ENCODE measurements at places on chromosomes 3 and 15. TPM values are rescaled to one million over a fixed set of nuclear protein-coding genes. Genes with fewer than 3 reads are reported as not detected.

The MAPKAPK3 gene
- total RNA-seq: 135 TPM

GRCh38 chr15:84108728-84109127 is 126.8 kb upstream of the GOLGA6L4 start:
- H3K4me3 ChIP-seq: no peak overlapping the region
- H3K27me3 ChIP-seq: peaks cover 8% of the 10 kb centered on the region
- no peak for DNase-seq
- H3K36me3 ChIP-seq: no peaks in the 10 kb centered on the region

The RBP2 gene
- total RNA-seq: not detected

GRCh38 chr3:58588030-58588614 is 10.9 kb upstream of the FAM107A start:
- H3K4me3 ChIP-seq: no peak overlapping the region
- H3K27ac ChIP-seq: no peak overlapping the region
- peaks cover 12% of the 10 kb centered on the region for H3K4me1 ChIP-seq
- H3K36me3 ChIP-seq: peaks cover 5% of the 10 kb centered on the region

DNA sequence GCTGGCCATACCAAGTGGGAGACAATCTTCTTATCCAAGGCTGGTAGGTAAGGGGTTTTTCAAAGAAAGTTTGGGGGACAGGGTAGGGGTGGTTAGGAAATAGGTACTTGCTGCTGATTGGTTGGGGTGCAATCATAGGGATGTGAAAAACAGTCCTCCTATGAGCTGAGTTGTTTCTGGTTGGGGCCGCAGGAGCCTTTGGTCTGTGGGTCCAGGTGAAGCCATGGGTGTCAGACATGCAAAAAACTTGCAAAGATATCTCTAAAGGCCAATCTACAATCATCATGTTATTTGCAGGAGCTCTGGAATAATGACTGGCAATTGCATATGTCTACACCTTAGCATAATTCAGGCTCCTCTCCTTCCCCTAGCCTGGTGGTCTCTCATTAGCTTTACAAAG is 982.3 kb downstream of the DIPK2A start:
- no peak overlapping the region for H3K4me3 ChIP-seq
- no peaks in the 10 kb centered on the region for H3K36me3 ChIP-seq
- no peak overlapping the region for H3K27ac ChIP-seq
- H3K4me1 ChIP-seq: no peaks in the 10 kb centered on the region
- DNase-seq: no peak
- H3K27me3 ChIP-seq: no peaks in the 10 kb centered on the region
